Activated CD4-positive, alpha-beta T cell treated with anti-CD3 and anti-CD28 coated beads, Interleukin-2, amount 50 U/mL, for 1 hour (primary cell): ENCODE measurements at places on chromosomes 5 and 9.

GRCh38 chr9:134827559-134827958 lies 53.1 kb upstream of the FCN2 start:
- no peak for DNase-seq

DNA sequence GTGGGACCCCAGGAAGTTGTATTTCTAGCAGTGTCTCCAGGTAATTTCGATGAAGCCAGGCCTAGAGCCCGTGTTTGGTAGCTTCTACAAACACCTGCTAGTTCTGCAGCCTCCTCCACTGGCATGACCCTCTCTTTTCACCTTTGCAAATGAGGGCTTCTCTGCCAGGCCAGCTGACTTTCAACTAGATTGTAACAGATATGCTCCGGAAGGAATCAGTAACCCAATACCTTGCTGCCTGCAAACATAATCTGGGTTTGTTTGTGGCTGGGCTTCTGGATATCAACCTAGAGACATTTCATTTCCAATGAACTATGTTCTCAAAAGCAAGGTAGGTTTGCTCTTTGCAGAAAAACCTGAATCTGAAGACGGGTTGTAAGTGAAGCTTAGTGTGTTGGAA lies 354.8 kb downstream of the DMRT2 start:
- no peak for DNase-seq

GRCh38 chr5:35319333-35320002 lies 89.2 kb upstream of the PRLR start:
- DNase-seq: no peak

DNA sequence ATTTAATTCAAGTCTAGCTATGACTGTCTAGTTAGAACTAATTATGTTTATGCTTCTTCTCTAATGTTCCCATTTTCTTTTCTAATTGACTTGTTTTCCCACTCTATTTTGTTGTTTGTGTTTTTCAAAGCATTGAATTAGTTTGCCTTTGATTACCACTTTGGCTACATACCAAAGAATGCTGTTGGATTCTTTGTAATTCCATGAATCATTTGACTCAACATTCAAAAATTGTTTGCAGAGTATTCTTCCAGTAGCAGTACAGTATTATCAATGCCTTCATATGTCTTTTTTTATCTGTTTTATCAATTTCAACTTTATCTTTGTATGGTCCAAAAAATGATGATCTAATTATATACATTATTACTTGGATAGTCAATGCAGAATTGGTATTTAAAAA lies 288.7 kb downstream of the RFX3 start:
- DNase-seq: no peak

DNA sequence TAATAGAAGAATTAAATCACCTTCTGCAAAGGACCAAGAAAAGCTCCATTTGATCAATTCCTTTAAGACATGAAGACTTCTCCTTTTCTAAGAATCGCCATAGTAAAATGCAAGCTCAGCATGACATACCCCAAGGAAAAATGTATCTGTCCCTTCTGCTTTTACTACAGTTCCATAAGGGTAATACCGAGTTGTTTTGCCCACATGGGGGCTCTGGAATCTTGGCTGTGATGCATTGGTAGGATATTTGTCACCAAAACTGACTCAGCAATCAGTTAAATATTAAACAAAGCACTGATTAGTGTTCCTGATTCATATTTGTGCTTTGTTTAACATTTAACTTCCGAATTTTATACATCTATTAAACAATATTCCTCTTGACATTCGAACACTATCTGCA lies 24.3 kb upstream of the KCNIP1 start:
- no peak for DNase-seq

DNA sequence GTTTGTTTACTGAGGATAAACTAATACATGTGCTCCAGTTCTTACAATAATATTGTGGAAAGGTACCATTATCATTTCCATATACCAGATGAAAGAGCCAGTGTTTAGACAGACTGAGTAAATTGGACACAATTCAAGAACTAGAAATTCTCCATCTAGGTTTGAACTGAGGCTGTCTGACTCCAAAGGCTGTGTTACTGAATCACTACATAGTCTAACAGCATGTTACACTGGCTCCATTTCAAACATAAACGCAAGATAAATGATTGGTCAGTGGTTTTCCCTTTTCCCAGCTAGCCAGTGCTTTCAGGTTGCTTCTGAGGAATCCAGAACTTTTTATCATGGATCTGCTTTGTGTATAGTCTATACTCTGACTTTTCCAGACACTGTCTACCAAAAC lies 8.1 kb downstream of the SPDL1 start:
- DNase-seq: no peak

- DNase-seq: no peak
Measured at GRCh38 chr5:74233571-74233970, 407.0 kb downstream of the ENC1 start.

DNA sequence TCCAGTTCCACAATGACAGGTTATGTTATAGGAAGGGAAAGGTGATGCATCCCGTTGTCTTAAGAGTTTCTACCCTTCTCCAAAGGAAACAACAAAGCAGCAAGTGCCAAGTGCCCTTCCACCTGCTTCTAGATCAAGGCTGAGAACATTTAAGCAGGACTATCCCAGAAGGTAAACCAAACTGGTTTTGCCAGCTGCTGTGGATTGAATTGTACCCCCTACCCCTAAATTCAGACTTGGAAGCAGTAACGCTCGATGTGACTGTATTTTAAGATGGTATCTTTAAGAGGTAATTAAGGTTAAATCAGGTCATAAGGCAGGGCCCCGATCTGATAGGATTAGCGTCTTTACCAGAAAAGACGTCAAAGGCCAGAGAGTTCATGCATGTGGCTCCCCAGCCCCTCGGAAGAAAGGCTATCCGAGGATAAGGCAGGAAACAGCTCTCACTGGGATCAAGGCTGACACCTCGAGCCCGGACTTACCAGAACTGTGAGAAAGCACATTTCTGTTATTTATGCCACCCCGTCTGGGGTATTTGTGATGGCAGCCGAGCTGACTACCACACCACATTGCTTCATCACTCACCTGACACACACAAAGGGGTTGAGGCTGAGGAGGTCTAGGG lies 179.1 kb upstream of the RAI14 start:
- DNase-seq: no peak

DNA sequence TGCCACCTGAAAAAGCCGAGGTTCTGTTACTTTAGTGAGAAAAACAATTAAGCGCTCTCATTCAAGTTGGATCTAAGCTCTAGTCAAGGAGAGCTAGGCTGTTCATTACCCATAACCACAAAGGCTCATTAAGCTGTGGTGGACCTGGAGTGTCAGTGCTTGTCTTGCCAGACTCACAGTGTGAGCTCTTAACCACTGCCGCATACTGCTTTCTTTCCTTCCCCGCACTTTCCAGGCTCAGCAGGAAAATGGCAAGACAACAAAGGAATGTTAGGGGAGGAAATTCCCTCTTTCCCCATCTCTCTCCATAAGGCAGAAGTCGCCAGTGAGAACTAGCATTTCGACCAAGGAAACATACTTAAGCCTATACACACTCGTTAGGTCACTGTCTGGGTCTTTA lies 467.3 kb downstream of the ENC1 start:
- DNase-seq: no peak

GRCh38 chr5:170232786-170233185 lies at the start of gene C5orf58:
Gene C5orf58, plus strand, starts transcription at chr5:170232985. Its CDS starts 1,992 bp downstream, at chr5:170234977.
- no peak for DNase-seq

DNA sequence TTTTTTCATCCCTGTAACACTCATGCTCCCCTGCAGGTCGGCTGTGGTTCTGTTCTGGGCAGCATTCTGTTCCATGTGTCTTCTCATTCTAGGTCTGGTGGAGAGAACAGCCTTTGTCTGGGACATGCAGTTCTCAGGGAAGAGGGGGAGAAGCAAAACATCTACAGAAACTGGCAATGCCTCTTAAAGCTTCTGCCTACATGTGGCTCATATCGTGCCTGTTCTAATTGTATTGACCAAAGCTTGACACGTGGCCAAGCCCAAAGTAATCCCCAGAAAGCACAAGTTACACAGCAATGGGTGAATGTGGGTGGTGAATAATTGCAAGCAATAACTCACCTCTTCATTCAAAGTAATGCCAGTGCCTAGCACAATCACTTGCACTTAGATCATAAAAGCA lies 218.2 kb upstream of the IL12B start:
- no peak for DNase-seq

DNA sequence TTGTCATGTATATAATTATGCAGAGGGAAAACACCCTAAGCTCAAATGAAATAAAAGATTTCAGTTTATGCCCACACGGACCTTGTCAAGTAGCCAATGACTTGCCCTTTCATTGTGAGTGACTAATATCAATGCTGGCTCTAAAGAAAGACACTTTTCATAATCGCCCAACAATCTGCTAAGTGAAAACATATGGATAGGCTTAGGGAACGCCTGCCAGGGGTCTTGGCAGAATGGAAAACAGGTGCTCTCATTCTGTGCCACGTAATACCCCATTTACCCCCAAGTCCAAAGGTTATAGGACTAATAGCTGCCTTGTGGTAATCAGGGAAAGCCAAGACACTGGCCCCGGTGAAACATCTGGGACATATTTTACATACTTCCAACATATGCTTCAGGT lies 157.7 kb downstream of the SLF1 start:
- no peak for DNase-seq

DNA sequence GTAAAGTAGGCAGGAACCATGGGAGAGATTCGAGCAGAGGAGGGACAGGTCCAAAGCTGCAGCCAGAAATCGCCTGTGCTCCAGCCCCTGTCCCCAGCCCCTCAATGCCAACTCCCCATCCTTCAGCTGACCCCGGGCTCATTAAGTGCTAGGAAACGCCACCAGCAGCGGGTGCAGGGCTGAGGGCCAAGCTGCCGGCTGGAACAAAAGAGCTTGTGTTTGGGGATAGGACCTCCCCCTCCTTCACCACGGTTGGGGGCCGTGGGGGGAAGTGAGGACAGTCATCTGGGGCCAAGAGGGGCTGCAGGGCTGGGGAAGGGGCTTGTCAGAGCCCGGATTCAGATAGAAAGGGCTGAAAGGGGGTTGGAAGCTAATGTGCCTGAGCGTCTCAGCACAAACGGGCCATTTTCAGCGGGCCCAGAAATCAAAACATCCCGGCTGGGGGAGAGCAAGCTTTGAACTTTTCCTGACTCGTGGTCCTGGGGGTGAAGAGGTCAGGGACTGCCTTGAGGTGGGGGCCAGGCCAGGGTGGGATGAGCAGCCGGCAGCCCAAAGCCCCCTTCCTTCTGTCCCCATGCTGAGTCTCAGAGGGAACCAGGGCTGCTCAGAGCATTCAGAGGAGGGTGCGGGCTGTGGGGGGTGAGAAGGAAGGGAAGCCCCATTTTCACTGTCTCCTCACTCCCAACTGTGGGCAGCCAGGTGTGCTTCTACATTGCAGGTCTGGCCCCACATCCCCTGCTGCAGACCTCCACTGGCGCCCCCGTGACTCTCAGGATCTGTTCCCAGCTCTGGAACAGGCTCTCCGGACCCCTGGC lies 69.4 kb upstream of the DAB2IP start:
- DNase-seq: no peak
